ENCODE measurements at places on chromosomes 16 and 17.
A peak's percentile ranks its signal among the peaks of the same experiment; 100 is the strongest.

DNA sequence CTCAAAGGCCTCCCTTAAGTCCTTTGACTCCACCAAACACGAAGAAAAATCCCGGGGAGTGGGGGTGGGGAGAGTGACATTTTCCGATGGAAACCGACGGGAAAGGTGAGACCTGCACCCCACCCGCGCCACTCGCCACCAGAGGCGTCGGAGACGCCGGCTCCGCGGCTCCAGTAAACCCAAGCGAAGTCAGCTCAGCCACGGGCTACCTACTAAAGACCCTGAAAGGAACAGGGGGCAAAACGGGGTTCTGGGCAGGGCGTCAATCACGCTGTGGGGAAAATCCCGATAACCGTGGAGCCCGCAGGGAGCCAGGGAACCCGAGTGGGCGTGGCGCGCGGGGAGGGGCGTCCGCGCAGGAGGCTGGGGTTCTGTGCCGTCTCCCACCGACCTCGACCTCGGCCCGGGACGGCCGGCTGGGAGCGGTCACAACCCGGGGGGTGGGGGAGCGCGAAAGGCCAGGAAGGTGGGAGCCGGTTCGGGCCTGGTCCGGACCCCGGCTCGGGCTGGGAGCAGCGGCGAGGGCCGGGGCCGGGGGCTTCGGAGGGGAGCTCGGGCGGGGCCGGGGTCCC lies 565 bp downstream of the WDR45B start:
- DNase-seq: no peak

- DNase-seq: peak; percentile 73
Observed at GRCh38 chr16:87635541-87636049, 33.3 kb downstream of the JPH3 start.

DNA sequence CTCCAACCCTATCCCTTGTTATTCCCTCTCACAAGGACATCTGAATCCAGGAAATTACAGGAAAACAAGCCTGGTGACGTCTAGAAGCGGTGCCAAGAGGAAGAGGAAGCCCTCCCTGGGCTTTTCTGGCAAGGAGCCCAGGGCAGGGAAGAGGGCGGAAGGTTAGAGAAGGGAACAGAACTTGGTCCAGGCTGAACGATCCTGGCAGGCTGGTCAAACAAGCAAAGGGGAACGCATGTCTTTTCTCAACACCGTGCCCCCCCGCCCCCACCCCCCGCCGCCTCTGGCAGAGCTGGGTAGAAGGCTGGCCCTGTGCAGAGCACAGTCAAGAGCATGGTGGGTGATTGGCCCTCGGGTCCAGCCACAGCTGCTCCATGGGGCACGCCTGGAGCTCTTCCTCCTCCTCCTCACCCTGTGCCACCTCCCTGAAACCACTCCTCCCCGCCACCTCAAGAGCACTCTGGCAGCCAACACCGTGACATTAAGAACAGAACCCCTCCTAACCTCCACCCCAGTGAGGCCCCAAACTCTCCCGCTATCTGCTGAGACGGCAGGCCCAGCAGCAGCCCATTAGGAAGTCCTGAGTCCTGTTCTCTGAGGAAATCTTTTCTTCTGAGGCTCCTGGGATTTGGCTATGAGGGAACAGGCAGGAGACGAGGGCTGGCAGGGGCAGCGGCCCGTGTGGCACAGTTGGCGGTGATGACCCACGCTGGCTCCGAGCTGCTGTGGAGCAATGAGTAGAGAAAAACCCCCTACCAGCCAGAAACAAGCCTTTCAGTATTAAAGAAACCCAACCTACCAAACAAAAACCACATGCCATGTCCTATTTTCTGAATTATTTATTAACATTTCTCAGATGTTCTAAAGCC lies 7.3 kb downstream of the C16orf86 start:
- peak; percentile 67 for DNase-seq

- no peak for DNase-seq
Observed at GRCh38 chr17:9299695-9300094, 275.9 kb downstream of the STX8 start.

DNA sequence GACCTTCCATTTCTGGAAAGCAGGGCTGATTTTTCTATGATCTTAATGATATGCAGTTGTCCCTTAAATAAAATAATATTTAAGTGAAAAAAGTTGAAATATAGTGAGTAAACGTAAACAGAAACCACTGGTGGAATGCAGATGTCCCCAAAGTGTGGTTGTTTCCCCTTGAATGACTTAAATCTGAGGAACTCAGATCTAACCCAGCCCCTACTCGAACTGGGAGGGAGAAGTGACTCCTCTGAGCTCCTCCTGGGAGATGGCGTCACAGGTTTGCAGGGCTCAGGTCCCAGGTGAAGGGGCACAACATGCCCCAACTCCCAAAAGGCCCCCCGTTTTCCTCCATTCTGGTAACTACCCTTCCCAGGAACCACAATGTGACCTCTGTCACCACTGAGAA lies 142.8 kb downstream of the IRF8 start:
- no peak for DNase-seq

GRCh38 chr17:36722903-36723263 lies 121.5 kb downstream of the MRM1 start:
- DNase-seq: no peak

DNA sequence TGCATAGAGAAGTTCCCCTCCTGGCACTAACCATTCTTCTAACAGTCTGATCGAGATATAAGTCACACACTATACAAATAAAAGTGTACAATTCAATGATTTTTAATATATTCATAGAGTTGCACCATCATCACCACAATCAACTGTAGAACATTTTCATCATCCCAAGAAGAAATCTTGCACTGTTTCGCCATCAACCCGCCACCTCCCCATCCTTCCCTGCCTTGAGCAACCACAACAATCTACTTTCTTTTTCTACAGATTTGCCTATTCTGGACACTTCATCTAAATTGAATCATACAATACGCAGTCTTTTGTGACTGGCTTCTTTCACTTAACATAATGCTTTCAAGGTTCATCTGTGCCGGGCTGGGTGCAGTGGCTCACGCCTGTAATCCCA lies 33.0 kb upstream of the GUCY2D start:
- no peak for DNase-seq

DNA sequence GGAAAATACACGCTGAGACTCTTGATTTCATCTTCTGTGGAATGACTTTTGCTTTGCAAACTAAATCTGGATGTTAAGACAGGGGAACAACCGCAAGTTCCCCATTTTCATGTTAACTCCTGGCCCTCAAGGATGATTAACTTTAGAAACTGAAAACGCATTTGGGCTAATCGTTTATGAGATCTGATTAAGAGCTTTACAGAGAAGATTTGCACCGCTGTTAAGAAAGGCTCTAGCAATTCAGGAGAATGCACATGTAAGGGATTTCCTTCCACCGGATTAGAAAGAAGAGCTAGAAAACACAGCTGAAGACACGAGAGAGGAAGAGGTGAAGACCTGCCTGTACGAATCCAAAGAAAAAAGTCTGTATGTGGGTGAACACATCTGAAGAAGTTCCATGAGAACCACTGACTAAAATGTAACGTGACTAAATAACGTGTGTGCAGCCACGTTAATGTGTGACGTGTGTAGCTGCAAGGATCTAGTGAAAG lies 106.4 kb downstream of the YPEL2 start:
- DNase-seq: peak; percentile 81

- DNase-seq: peak; percentile 83
Observed at GRCh38 chr17:44331249-44331760, 6.7 kb upstream of the SLC25A39 start.

- peak; percentile 70 for DNase-seq
Observed at GRCh38 chr17:57739402-57740234, 5.5 kb downstream of the CCDC182 start.

- DNase-seq: no peak
Observed at GRCh38 chr16:87692176-87692575, 73.6 kb downstream of the KLHDC4 start.

DNA sequence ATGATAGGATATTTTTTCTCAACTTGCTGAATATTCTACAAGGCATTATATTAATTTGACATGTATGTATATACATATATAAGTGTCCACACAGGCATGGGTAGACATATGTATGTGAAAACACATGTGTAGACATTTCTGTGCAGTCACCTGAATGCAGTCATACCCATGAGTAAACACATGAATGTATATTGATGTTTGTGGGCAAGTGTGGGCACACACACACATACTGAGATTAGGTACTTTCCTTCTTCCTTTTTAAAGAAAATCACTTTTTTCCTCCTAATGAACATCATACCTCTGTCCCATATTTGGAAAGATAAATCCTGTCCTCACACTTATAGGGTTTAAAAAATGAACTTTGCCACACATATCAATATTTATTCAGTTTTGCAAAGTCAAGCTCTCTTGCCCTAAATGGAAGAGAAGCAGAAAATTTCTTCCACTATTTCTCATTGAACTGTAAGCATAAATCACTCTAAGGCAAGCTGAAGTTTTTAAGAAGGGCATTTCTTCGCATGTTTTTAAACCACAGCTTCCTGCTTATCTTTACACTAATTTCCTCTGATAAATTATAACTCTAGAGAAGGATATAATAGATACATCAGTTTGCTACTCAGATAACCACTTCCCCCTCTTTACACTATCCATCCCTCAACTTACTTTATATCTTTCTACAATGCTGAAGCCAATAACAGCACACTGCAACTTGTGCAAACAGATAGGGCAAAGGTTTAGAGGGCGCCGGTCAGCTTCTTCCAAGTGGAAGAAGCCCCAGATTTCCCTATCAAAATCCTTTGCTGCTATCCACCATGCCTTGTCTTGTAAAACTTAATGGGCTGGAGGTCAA lies 49.6 kb upstream of the LRRC37A3 start:
- DNase-seq: peak; percentile 21

DNA sequence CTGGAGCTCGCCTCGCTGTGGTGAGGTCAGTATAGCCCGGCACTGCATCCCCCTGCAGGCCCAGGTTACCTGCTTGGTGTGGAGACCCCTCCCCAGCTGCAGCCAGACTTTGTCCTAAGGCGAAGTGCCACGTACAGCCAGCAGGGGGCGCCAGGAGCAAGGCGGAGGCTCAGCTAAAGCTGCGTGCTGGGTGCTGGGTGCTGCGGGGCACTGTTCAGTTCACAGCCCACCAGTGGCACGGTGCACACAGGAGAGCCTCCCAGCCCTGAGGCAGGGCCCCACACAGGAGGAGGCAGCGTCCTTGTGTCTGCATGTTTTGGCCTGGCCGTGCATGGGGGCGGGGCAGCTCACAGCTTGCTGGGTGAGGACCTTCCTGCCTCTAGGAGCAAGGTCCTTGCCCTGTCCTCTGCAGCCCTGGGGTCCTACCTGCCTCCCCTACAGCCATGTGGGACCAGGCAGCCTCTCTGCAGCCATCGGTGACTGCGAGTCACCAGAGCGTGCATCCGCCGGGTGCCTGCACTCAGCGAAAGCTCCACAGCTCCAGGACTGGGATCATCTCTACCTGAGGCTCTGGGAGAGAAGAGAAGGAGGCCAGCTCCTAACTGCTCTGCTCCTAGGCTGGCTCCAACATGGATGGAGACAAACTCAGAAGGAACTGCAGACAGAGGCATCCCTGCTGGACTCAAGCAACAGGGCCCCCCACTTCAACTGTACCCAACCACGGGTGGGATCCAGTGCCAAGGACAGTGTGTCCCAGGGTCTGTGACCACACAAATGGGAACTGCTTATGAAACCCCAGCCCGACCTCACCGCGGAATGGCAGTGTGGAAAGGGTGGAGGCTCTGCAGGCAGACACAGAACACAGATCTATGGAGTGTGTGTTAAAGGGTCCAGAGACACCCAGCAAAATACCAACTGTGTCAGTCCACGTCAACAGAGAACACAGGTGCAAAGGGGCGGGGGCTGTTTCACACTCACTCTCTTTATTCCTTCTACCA lies 19.0 kb downstream of the SLC7A5 start:
- peak; percentile 67 for DNase-seq
